ENCODE measurements at places on chromosomes 16 and 17. TPM values are rescaled to one million over a fixed set of nuclear protein-coding genes. Genes with fewer than 3 reads are reported as not detected.

The BRIP1 gene
- total RNA-seq, result 11.7 TPM

The CLUH gene
- total RNA-seq, result 140 TPM

The ZG16 gene
- 0.04 TPM for total RNA-seq

The ARHGAP27 gene
- total RNA-seq, result 3.7 TPM

The TEX14 gene
- 0.09 TPM for total RNA-seq

The TEKT5 gene
- total RNA-seq, result not detected

The TBC1D3I gene
- total RNA-seq, result 0.22 TPM

The ZNF385C gene
- total RNA-seq, result 0.34 TPM

The MAF gene
- total RNA-seq, result 0.16 TPM
